ENCODE measurements at places on chromosomes 6 and 20. TPM values are rescaled to one million over a fixed set of nuclear protein-coding genes. Genes with fewer than 3 reads are reported as not detected.

The PHF20 gene
- 53.5 TPM for total RNA-seq

The ZNF311 gene
- 0.99 TPM for total RNA-seq

The ATF6B gene
- total RNA-seq, result 27.5 TPM

The NMBR gene
- total RNA-seq, result 0.07 TPM

The CST2 gene
- total RNA-seq, result 17.5 TPM

The ECT2L gene
- total RNA-seq, result not detected

The GSTA5 gene
- not detected for total RNA-seq

The TJAP1 gene
- total RNA-seq, result 9.6 TPM

The PTPRK gene
- total RNA-seq, result 59.6 TPM

The TTI1 gene
- total RNA-seq, result 19.2 TPM

The SIRPB2 gene
- not detected for total RNA-seq

The ACSS1 gene
- total RNA-seq, result 1.7 TPM

The BCKDHB gene
- total RNA-seq, result 10.7 TPM

The USP49 gene
- total RNA-seq, result 2.8 TPM

The ZNF451 gene
- 61.3 TPM for total RNA-seq

The CNKSR3 gene
- total RNA-seq, result 5.6 TPM

The SLC35F1 gene
- total RNA-seq, result 0.07 TPM

The MEP1A gene
- not detected for total RNA-seq

The CD93 gene
- 1.6 TPM for total RNA-seq

The CCN6 gene
- total RNA-seq, result 0.10 TPM

The PRR18 gene
- total RNA-seq, result not detected

The NKAPL gene
- total RNA-seq, result 1.7 TPM

The PBOV1 gene
- total RNA-seq, result not detected

The CASP8AP2 gene
- total RNA-seq, result 10.9 TPM

The PAQR8 gene
- total RNA-seq, result 4.4 TPM

The FARS2 gene
- 22.9 TPM for total RNA-seq

The COL19A1 gene
- total RNA-seq, result 2.6 TPM

The MCCD1 gene
- total RNA-seq, result not detected

The HTR1E gene
- not detected for total RNA-seq

The TRIM40 gene
- not detected for total RNA-seq

The UBE2J1 gene
- 26.3 TPM for total RNA-seq

The SEL1L2 gene
- total RNA-seq, result not detected

The SPTLC3 gene
- total RNA-seq, result 3.9 TPM

The CNR1 gene
- total RNA-seq, result 0.07 TPM

The SLC22A3 gene
- 13.5 TPM for total RNA-seq

The HCK gene
- not detected for total RNA-seq

The MCHR2 gene
- not detected for total RNA-seq

The FAM110A gene
- 2.1 TPM for total RNA-seq

The MOG gene
- total RNA-seq, result not detected

The IPCEF1 gene
- total RNA-seq, result 0.07 TPM

The APCDD1L gene
- total RNA-seq, result 173 TPM

The ENPP4 gene
- total RNA-seq, result 17.1 TPM

The BMP7 gene
- total RNA-seq, result not detected

The LINC00237 gene
- not detected for total RNA-seq

The EPPIN gene
- 0.39 TPM for total RNA-seq

The PTK7 gene
- total RNA-seq, result 36.5 TPM

The DCDC2 gene
- 0.03 TPM for total RNA-seq

The TENT5A gene
- total RNA-seq, result 63.9 TPM

The SIRPB1 gene
- not detected for total RNA-seq

The MAS1 gene
- total RNA-seq, result 0.20 TPM

The BANF2 gene
- not detected for total RNA-seq

Measured in smooth muscle cell of the pulmonary artery (primary cell).